Choroid plexus epithelial cell (primary cell): ENCODE measurements at places on chromosomes 5 and 9.

GRCh38 chr9:121690316-121690715 is 38.9 kb downstream of the DAB2IP start:
- no peak for DNase-seq

GRCh38 chr5:172542651-172543131 is 88.4 kb upstream of the SH3PXD2B start:
- no peak for DNase-seq

DNA sequence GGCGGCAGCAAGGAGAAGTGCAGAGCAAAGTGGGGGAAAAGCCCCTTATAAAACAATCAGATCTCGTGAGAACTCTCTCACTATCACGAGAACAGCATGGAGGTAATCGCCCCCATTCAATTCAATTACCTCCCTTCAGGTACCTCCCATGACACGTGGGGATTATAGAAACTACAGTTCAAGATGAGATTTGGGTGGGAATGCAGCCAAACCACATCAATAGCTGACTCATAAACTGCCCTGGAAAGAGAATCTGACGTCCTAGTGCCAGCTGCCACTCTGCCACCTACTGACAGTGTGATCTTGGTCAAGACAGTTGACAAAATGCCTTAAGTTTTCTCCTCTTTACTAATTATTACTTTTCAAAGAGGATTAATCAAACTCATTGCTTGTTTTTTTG is 128.3 kb downstream of the GPBP1 start:
- peak; percentile 63 for DNase-seq

- no peak for DNase-seq
These were observed 325.0 kb downstream of the ARRDC3 start for GRCh38 chr5:91058155-91058554.

DNA sequence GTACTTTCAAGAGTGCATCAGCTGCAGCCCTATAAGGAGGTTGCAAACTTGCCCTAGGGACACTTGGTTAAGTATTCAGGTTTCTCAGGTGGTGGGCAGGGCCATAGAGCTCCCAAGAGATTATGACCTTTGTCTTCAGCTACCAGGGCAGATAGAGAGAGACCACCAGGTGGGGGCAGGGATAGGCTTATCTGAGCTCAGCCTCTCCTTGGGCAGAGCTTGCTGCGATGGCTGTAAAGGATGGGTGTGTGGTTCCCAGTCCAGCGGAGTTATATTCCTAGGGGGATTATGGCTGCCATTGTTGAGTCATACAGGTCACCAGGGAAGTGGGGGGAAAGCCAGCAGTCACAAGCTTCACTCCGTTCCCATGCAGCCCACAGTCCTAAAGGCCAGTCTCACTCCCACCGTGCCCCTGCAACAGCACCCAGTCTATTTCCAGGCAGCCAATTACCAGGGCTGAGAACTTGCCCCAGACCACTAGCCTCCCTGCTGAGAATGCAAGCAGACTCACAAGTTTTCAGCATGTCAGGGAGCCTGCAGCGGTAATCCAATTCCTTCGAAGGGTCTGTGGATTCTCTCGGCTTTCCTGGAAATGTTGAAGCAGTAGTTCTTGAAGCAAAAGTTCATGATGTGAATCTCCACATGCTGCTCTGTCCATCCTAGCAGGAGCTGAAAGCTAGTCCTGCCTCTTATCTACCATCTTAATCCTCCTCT is 151.5 kb downstream of the SLC12A2 start:
- DNase-seq = peak; percentile 7

DNA sequence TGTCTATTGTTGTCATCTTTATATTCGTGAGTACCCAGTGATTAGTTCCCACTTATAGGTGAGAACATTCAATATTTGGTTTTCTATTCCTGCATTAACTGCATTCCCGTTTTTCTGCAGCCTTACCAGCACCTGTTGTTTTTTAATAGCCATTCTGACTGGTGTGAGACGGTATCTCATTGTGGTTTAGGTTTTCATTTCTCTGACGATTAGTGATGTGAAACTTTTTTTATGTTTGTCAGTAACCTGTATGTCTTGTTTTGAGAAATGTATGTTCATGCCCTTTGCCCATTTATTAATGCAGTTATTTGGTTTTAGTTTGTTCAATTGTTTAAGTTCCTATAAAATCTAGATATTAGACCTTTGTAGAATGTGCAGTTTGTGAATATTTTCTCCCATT is 546.0 kb upstream of the RORB start:
- DNase-seq = no peak

- peak; percentile 63 for DNase-seq
These were observed 57.9 kb downstream of the STX17 start for GRCh38 chr9:99964336-99964735.
